Parietal lobe (tissue), 2 donors: ENCODE measurements at places on chromosomes 6 and 20. TPM values are rescaled to one million over a fixed set of nuclear protein-coding genes. Genes with fewer than 3 reads are reported as not detected.

The FOXA2 gene
- total RNA-seq: not detected

The TNNC2 gene
- not detected for total RNA-seq

The ID4 gene
- 82.0 TPM for total RNA-seq

The MEI4 gene
- total RNA-seq: 0.31 TPM

The CARMIL1 gene
- total RNA-seq: 34.7 TPM
